Upper lobe of right lung (tissue), 1 donor: ENCODE measurements at places on chromosomes 3 and 15. TPM values are rescaled to one million over a fixed set of nuclear protein-coding genes. Genes with fewer than 3 reads are reported as not detected.
A peak's percentile ranks its signal among the peaks of the same experiment; 100 is the strongest.

Gene PRSS50
- 0.20 TPM for total RNA-seq

Gene TRIM42
- not detected for total RNA-seq

Gene ROBO1
- 27.1 TPM for total RNA-seq

Gene BHLHE40
- 97.1 TPM for total RNA-seq

Gene SAMD7
- total RNA-seq: not detected

Gene IL17RB
- 12.4 TPM for total RNA-seq

Gene CCDC51
- 11.4 TPM for total RNA-seq

DNA sequence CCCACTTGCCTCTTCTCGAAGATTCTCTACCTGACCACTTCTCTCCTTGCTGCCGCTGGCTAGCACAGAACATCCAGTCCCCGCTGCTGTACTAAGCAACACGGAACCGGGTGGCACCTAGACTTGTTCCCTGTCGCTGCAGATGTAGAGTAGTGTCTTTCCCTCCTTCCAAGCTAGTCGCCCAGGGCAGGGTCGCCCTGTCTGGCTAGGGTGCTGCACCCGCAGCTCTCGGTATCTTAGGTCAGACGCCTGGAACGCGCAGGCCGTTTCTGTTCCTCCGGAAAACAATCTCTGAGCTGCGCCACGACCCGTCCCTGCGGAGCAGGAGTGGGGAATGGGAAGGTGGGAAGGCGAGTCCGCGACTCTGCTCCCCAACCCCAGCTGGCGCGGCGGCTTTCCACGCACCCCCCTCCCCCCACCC, 758 bp upstream of the SNX33 start:
- H3K27ac ChIP-seq: peak overlapping the region; percentile 98
- H3K36me3 ChIP-seq: no peaks in the 10 kb centered on the region
- peak; percentile 79 for DNase-seq
- H3K4me1 ChIP-seq: peaks cover 42% of the 10 kb centered on the region
- H3K4me3 ChIP-seq: peak overlapping the region; percentile 90

GRCh38 chr3:171044835-171045793, 18.6 kb upstream of the SLC2A2 start:
- peaks cover 4% of the 10 kb centered on the region for H3K4me1 ChIP-seq
- no peak overlapping the region for H3K4me3 ChIP-seq
- H3K36me3 ChIP-seq: no peaks in the 10 kb centered on the region
- DNase-seq: no peak

- H3K27me3 ChIP-seq: no peaks in the 10 kb centered on the region
- DNase-seq: no peak
- H3K4me3 ChIP-seq: no peak overlapping the region
These were observed 245.3 kb upstream of the ZPLD1 start for GRCh38 chr3:102189541-102189940.

- DNase-seq: no peak
- no peak overlapping the region for H3K4me3 ChIP-seq
- H3K4me1 ChIP-seq: no peaks in the 10 kb centered on the region
- H3K27ac ChIP-seq: no peak overlapping the region
- H3K27me3 ChIP-seq: no peaks in the 10 kb centered on the region
- H3K36me3 ChIP-seq: no peaks in the 10 kb centered on the region
These were observed 26.6 kb downstream of the FBLN2 start for GRCh38 chr3:13575459-13576061.

GRCh38 chr15:50350621-50351020, 4.4 kb downstream of the GABPB1 start:
- no peaks in the 10 kb centered on the region for H3K27me3 ChIP-seq
- peaks cover 38% of the 10 kb centered on the region for H3K4me1 ChIP-seq
- H3K36me3 ChIP-seq: no peaks in the 10 kb centered on the region
- no peak overlapping the region for H3K4me3 ChIP-seq

DNA sequence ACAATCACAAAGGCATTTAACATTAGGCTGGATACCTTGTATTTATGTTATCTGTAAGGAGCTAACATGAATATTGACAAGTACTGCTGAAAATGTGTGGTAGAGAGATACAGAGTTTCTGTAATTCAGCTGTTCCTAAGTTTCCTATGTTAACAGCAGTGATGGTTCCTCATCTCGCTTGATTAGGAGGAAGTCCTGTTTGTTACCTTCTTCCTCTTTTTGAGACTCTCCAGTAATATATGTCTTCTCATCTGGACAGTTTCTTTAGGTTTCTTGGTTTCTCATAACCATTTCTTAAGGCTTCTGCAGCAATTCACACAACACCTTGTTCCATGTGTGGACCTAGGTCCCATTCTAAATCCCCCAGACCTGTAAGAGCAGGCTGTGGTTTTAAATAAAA, 11.4 kb upstream of the PEX5L start:
- H3K36me3 ChIP-seq: no peaks in the 10 kb centered on the region
- no peak overlapping the region for H3K27ac ChIP-seq

- H3K27me3 ChIP-seq: peaks cover 7% of the 10 kb centered on the region
- H3K27ac ChIP-seq: no peak overlapping the region
These were observed 21.3 kb downstream of the MEGF11 start for GRCh38 chr15:66232267-66232625.

GRCh38 chr15:39586387-39587095, 5.7 kb downstream of the THBS1 start:
- H3K27ac ChIP-seq: no peak overlapping the region
- peaks cover 93% of the 10 kb centered on the region for H3K36me3 ChIP-seq
- no peaks in the 10 kb centered on the region for H3K27me3 ChIP-seq
- no peak for DNase-seq
- peak overlapping the region; percentile 60 for H3K4me3 ChIP-seq

GRCh38 chr15:78933187-78933822, 11.5 kb downstream of the CTSH start:
- no peak overlapping the region for H3K27ac ChIP-seq
- H3K27me3 ChIP-seq: no peaks in the 10 kb centered on the region
- no peak for DNase-seq
- H3K4me1 ChIP-seq: peaks cover 23% of the 10 kb centered on the region
- peaks cover 76% of the 10 kb centered on the region for H3K36me3 ChIP-seq
- no peak overlapping the region for H3K4me3 ChIP-seq

- no peak overlapping the region for H3K27ac ChIP-seq
- H3K4me1 ChIP-seq: peaks cover 24% of the 10 kb centered on the region
- H3K27me3 ChIP-seq: no peaks in the 10 kb centered on the region
- no peaks in the 10 kb centered on the region for H3K36me3 ChIP-seq
- no peak for DNase-seq
- no peak overlapping the region for H3K4me3 ChIP-seq
These were observed 76.2 kb downstream of the ITGB5 start for GRCh38 chr3:124810970-124811369.

DNA sequence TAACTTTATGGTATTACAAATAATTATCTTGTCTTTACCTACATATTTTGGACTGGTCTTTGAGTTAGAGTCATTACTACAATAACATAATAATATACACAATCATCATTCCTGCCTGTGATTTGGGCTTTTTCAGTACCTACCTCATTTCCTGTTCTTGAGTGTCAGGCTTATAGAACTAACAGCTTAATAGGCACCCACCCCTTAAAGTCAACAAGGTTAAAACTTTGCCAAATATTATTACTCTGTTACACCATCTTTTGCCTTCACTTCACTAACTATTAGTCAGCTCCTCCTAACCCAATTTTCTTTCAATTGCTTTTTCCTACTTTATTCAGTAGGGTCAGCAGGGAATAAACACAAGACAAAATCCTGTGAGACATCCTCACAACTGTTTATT, 488.7 kb upstream of the AGTR1 start:
- H3K4me1 ChIP-seq: no peaks in the 10 kb centered on the region
- H3K36me3 ChIP-seq: no peaks in the 10 kb centered on the region
- DNase-seq: no peak
- H3K27me3 ChIP-seq: no peaks in the 10 kb centered on the region
- H3K4me3 ChIP-seq: no peak overlapping the region

GRCh38 chr3:58214484-58215316, 3.9 kb upstream of the DNASE1L3 start:
- no peaks in the 10 kb centered on the region for H3K36me3 ChIP-seq
- DNase-seq: peak; percentile 68
- peak overlapping the region; percentile 1 for H3K27ac ChIP-seq
- peaks cover 28% of the 10 kb centered on the region for H3K4me1 ChIP-seq

DNA sequence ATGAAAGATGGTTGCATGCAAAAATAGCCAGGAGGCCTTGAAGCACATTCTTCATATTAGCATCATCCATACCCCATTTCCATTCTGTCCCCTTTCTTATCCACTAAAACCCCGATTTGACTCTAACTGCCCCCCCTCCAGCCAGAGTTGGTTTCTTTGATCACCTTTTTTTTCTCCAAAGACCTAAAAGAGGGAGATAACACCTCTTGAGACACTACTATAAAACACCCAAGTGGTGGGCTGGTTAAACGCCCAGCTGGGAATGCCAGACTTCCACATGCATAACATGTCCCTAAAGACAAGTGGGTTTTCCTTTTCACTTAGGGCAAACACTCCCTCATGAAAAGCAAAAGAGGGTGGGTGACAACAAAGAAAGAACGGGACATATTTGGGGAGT, 133.9 kb upstream of the WNT5A start:
- DNase-seq: no peak
- H3K36me3 ChIP-seq: no peaks in the 10 kb centered on the region
- H3K4me3 ChIP-seq: no peak overlapping the region
- peaks cover 5% of the 10 kb centered on the region for H3K4me1 ChIP-seq
- no peak overlapping the region for H3K27ac ChIP-seq
- H3K27me3 ChIP-seq: no peaks in the 10 kb centered on the region

GRCh38 chr3:71984843-71985613, 200.1 kb upstream of the PROK2 start:
- no peaks in the 10 kb centered on the region for H3K36me3 ChIP-seq
- H3K4me3 ChIP-seq: no peak overlapping the region
- DNase-seq: no peak
- peaks cover 8% of the 10 kb centered on the region for H3K4me1 ChIP-seq
- H3K27me3 ChIP-seq: no peaks in the 10 kb centered on the region

GRCh38 chr3:68972358-68972979, 40.1 kb upstream of the TAFA4 start:
- no peaks in the 10 kb centered on the region for H3K27me3 ChIP-seq
- no peak overlapping the region for H3K27ac ChIP-seq
- H3K36me3 ChIP-seq: peaks cover 18% of the 10 kb centered on the region
- no peaks in the 10 kb centered on the region for H3K4me1 ChIP-seq
- no peak for DNase-seq

DNA sequence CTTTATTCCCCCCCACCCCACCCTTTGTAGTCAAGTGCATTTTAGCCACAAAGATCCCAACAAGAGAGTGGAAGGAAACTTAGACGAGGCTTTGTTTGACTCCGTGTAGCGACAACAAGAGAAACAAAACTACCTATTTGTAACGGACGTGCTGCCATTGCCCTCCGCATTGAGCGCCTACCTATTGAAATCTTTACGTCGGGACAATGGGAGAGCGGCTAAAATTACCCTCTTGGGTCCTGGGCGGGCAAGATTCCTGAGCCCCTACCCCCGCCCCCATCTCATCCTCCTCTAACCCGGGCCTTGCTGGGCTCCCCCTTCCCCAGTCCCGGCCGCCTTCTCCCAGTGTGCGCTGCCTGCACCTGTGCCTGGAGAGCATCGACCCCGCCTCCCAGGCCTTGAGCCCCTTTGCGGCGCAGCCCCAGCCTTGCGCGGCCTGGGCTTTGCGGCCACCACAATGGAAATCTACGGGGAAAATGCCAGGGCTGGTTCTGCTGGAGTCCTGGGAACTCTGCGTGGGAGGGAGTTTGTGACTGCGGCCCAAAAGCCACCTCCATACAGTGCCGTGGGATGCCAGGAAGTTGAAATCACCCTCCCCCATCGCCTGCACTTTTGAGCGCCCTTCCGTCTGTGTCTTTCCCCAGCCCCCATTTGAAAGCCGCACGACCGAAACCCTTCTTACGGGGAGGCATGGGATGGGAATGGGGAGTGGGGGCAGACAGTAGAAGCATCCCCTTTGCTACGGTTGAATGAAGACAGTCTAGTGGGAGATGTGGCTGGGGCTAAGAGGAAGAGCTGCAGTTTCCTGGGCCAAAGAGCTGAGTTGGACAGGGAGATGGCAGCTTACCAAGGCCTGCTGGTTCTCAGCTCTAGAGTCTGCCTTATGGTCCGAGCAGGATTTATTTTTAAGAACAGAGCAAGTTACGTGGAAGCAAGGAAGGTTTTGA, 1.1 kb upstream of the SOX2 start:
- H3K27me3 ChIP-seq: peaks cover 98% of the 10 kb centered on the region
- H3K4me1 ChIP-seq: peaks cover 12% of the 10 kb centered on the region
- no peak overlapping the region for H3K4me3 ChIP-seq
- H3K36me3 ChIP-seq: no peaks in the 10 kb centered on the region
- H3K27ac ChIP-seq: no peak overlapping the region

- H3K36me3 ChIP-seq: no peaks in the 10 kb centered on the region
- DNase-seq: no peak
- H3K4me1 ChIP-seq: peaks cover 6% of the 10 kb centered on the region
- peak overlapping the region; percentile 34 for H3K27ac ChIP-seq
- H3K27me3 ChIP-seq: no peaks in the 10 kb centered on the region
- H3K4me3 ChIP-seq: no peak overlapping the region
These were observed 108.1 kb downstream of the PDZRN3 start for GRCh38 chr3:73516631-73517030.

GRCh38 chr3:195904368-195904767, 4.0 kb downstream of the TNK2 start:
- no peak overlapping the region for H3K4me3 ChIP-seq
- no peaks in the 10 kb centered on the region for H3K36me3 ChIP-seq
- H3K4me1 ChIP-seq: peaks cover 52% of the 10 kb centered on the region
- no peaks in the 10 kb centered on the region for H3K27me3 ChIP-seq

DNA sequence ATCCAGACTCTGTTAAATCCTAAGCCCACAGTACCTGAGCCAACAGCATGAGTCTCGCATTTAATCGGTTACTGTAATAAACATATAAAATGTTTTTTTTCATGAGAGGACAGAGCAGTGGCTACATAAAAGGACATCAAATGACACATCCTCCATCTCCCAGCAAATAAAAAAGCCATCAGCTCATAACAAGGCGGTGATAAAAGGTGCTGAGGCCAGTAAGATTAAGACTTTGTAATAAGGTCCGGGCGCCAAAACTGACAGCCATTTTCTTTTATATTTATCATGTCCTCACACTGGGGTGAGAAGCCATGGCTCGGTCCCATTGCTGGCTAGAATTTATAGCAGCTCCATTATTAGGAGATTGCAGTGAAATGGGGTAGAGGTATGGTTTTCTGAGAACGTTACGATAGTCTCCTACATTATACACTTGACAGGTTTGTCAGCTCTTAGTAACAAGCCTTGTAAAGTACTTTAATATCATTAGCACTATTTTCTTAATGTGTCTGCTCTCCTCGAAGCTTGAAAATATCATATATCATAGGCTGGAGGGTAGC, 977.8 kb upstream of the NR2F2 start:
- no peak for DNase-seq
- H3K27me3 ChIP-seq: no peaks in the 10 kb centered on the region
- H3K36me3 ChIP-seq: no peaks in the 10 kb centered on the region
- H3K4me3 ChIP-seq: no peak overlapping the region
